GM23248 (cell line): ENCODE measurements at places on chromosomes 13 and 19. TPM values are rescaled to one million over a fixed set of nuclear protein-coding genes. Genes with fewer than 3 reads are reported as not detected.
A peak's percentile ranks its signal among the peaks of the same experiment; 100 is the strongest.

RCBTB2 gene
- 8.0 and 20.4 TPM in 2 replicates for total RNA-seq

SBK2 gene
- total RNA-seq: not detected in 2 replicates

ERICH4 gene
- total RNA-seq: not detected in 2 replicates

DHDH gene
- total RNA-seq: not detected in 2 replicates

- no peaks in the 10 kb centered on the region for H3K36me3 ChIP-seq
- no peak overlapping the region for H3K27ac ChIP-seq
- H3K27me3 ChIP-seq: no peaks in the 10 kb centered on the region
- H3K4me3 ChIP-seq: no peak overlapping the region
- DNase-seq: no peak
These were observed 288.9 kb downstream of the KCNRG start for GRCh38 chr13:50303963-50304721.

- no peak overlapping the region for H3K27ac ChIP-seq
- H3K27me3 ChIP-seq: no peaks in the 10 kb centered on the region
- DNase-seq: no peak
- no peak overlapping the region for H3K4me3 ChIP-seq
These were observed 40.4 kb upstream of the GRTP1 start for GRCh38 chr13:113404366-113404722.

- no peak overlapping the region for H3K4me3 ChIP-seq
- no peak for DNase-seq
- no peaks in the 10 kb centered on the region for H3K36me3 ChIP-seq
- H3K4me1 ChIP-seq: no peaks in the 10 kb centered on the region
- H3K27ac ChIP-seq: no peak overlapping the region
These were observed 1.5 kb downstream of the GRK1 start for GRCh38 chr13:113668491-113668971.

DNA sequence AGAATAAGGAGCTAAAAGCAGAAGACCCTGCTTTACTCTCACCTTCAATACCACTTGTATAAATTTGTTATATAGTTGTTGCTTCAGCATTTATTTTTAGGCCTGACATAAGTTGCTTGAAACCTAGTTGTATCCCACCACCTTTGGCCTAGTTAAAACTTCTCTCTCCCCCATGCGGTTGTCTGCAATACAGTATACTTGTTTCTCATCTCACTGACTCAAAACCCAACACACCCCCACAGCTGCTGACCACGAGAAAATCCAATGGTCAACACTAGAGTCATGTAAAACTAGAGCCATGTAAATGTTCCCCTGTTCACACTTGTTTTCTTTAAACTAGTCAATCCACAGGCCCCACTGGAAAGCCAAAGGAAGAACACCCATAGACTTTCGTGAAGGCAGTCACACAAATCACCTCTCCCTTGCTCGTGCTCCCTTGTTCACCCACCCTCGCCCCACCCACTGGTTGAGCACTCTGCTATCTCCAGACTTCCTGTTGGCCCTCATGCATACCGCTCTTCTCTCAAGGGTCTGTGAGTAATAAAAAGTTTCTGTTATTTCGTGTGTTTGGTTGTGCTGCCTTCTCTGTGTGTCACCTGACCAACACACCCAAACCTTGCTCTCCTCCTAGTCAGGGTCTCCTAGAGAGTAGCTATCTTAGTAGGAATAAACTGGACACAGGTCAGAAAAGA lies 12.9 kb upstream of the CCDC169 start:
- peaks cover 11% of the 10 kb centered on the region for H3K4me1 ChIP-seq
- H3K27me3 ChIP-seq: no peaks in the 10 kb centered on the region
- no peak for DNase-seq
- H3K36me3 ChIP-seq: peaks cover 40% of the 10 kb centered on the region

- H3K4me1 ChIP-seq: no peaks in the 10 kb centered on the region
- no peak overlapping the region for H3K27ac ChIP-seq
- no peaks in the 10 kb centered on the region for H3K27me3 ChIP-seq
- H3K36me3 ChIP-seq: no peaks in the 10 kb centered on the region
- no peak overlapping the region for H3K4me3 ChIP-seq
These were observed 69.1 kb downstream of the MTUS2 start for GRCh38 chr13:28889086-28889732.

DNA sequence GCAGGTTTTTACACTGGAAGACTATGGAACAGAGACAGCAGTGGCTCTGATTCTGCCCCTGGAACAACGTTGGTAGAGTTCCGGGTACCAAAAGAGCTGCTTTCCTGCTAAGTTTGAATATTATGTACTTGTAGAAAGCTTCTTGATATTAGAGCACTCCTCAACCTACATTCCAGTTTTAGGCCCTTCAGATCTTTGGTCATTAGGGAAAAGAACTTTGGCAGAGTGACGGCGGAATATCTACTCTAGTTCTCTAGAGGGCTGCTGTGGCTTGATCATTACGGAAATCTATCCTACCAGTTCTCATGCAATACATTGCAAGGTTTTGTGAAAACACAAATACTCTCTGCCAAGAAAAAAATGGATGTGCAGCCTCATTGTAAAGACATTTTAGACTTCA lies 415.7 kb downstream of the DIAPH3 start:
- H3K4me1 ChIP-seq: peaks cover 41% of the 10 kb centered on the region
- H3K4me3 ChIP-seq: no peak overlapping the region
- no peaks in the 10 kb centered on the region for H3K27me3 ChIP-seq
- no peak overlapping the region for H3K27ac ChIP-seq
- DNase-seq: no peak

GRCh38 chr13:32932376-32932775 lies 83.8 kb upstream of the KL start:
- H3K4me3 ChIP-seq: no peak overlapping the region
- no peaks in the 10 kb centered on the region for H3K4me1 ChIP-seq
- no peaks in the 10 kb centered on the region for H3K27me3 ChIP-seq
- H3K27ac ChIP-seq: no peak overlapping the region

GRCh38 chr13:40313269-40314200 lies 352.9 kb downstream of the FOXO1 start:
- H3K36me3 ChIP-seq: no peaks in the 10 kb centered on the region
- H3K27ac ChIP-seq: no peak overlapping the region
- H3K4me3 ChIP-seq: no peak overlapping the region
- H3K4me1 ChIP-seq: no peaks in the 10 kb centered on the region
- peak; percentile 17 for DNase-seq

- H3K27me3 ChIP-seq: no peaks in the 10 kb centered on the region
- peaks cover 12% of the 10 kb centered on the region; the same call in 1 of the 2 replicates for H3K36me3 ChIP-seq
- H3K4me1 ChIP-seq: peaks cover 23% of the 10 kb centered on the region
These were observed 4.6 kb downstream of the RBM26 start for GRCh38 chr13:79401259-79402070.

DNA sequence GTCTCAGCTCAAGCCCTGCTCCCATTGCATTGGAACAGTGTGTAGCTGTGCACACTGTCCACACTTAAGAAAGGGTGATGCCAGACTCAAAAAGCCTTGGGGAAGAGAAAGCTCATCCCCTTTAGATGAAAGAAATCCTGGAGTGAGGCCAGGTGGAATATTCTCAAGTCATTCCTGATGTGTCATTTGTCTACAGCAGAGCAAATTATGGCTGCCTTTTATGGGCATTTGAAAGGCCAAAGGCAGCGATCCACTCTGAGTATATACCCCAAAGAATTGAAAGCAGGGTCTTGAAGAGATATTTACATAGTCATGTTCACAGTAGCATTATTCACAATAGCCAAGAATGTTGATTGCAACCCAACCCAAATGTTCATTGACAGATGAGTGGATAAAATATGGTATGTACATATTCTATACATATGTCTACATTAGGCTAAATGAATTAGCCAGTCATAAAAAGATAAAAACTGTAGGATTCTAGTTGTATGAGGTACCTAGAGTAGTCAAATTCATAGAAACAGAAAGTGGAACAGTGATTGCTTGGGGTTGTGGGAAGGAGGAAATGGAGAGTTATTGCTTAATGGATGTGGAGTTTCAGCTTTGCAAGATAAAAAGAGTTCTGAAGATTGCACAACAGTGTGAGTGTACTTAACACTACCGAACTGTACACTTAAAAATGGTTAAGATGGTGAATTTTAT lies 214.9 kb downstream of the KCNRG start:
- H3K27me3 ChIP-seq: no peaks in the 10 kb centered on the region
- no peaks in the 10 kb centered on the region for H3K36me3 ChIP-seq
- H3K4me1 ChIP-seq: peaks cover 9% of the 10 kb centered on the region; the same call in 1 of the 2 replicates
- H3K27ac ChIP-seq: no peak overlapping the region
- H3K4me3 ChIP-seq: no peak overlapping the region
- DNase-seq: peak; percentile 54

- peak; percentile 93 for DNase-seq
- H3K36me3 ChIP-seq: no peaks in the 10 kb centered on the region; the same call in 1 of the 2 replicates
- H3K27ac ChIP-seq: peak overlapping the region; percentile 49
These were observed 23.6 kb upstream of the ZNF724 start for GRCh38 chr19:23273590-23274412.

DNA sequence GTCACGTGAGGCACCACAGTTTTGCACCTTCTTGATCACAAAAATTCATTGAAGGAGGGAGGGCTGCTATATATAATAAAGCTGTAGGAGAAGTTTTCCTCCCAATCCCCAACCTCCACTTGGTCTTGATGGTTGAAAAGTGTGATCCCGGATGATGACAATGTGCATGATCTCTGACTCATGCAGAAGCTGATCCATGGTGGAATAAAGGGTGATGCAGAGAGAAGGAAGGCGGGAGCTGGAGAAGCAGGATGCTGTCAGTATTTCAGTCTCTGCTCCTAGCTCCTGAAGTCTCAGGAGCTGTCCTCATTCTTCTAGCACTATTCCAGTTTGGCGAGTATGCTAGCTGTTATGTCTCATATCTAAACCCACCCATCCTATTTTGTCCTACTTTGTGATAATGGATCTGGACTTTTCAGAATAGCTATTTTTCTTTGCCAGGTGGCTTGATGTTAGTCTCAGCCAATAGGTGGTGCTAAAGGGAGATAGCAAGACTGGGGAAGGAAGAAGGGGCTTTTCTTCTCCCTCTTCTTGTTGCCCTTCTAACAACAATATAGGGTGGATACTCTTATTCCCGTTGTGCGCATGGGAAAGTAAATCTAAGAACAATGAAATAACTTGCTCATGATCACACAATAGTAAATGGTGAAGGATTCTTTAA lies 65.6 kb upstream of the HTR2A start:
- no peaks in the 10 kb centered on the region for H3K36me3 ChIP-seq
- 0 out of 2 replicates have a peak overlapping the region, but pooled peaks have one; percentile 1 for H3K4me3 ChIP-seq
- H3K27ac ChIP-seq: no peak overlapping the region
- H3K27me3 ChIP-seq: no peaks in the 10 kb centered on the region
- DNase-seq: peak; percentile 80

DNA sequence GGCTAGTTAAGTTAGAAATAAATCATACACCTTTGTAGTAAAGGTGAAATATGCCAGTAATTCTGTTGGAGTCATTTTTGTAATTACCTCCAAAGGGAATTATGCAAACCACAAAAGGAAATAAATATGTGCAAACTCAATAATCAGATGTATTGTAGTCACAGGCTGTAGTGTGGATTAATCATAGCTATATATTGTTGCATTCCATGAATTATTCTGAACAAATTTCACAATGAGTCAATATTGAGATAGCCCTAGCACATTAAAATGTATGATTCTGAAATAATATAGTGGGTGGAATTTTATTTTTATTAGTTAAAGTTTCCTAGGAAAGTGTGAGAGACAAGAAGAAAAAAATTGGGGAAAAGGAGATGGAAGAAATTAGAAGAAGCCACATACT lies 790.5 kb upstream of the PCDH20 start:
- no peak overlapping the region for H3K27ac ChIP-seq
- H3K4me1 ChIP-seq: no peaks in the 10 kb centered on the region
- no peak for DNase-seq
- H3K27me3 ChIP-seq: no peaks in the 10 kb centered on the region
- no peaks in the 10 kb centered on the region for H3K36me3 ChIP-seq
- H3K4me3 ChIP-seq: no peak overlapping the region

- H3K36me3 ChIP-seq: no peaks in the 10 kb centered on the region
- no peak overlapping the region for H3K27ac ChIP-seq
- H3K4me1 ChIP-seq: peaks cover 13% of the 10 kb centered on the region
- no peak for DNase-seq
These were observed 10.3 kb downstream of the GNA15 start for GRCh38 chr19:3145909-3146676.

DNA sequence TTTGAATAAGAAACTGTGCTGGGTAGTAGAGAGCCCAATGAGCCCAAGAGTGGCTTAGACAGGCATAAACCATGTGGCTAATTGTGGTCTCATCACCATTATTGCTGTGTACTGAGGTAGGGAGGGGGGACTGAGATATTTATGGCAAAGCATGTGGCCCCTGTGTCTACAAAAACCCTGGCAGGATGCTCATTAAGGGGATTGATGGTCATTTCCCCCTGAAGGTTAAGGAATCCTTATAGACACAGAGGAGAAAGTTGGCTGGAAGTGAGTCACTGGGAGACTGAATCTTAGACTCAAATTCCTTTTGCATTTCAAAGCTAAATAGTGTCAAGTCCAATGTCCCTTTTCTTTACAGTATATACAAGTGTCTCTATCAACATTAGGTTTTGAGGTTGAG lies 9.8 kb upstream of the DACT3 start:
- DNase-seq: peak; percentile 60
- H3K27ac ChIP-seq: no peak overlapping the region
- no peak overlapping the region for H3K4me3 ChIP-seq

- no peak for DNase-seq
- no peak overlapping the region for H3K4me3 ChIP-seq
- H3K27me3 ChIP-seq: no peaks in the 10 kb centered on the region
These were observed 24.1 kb upstream of the NFIC start for GRCh38 chr19:3342246-3342645.

DNA sequence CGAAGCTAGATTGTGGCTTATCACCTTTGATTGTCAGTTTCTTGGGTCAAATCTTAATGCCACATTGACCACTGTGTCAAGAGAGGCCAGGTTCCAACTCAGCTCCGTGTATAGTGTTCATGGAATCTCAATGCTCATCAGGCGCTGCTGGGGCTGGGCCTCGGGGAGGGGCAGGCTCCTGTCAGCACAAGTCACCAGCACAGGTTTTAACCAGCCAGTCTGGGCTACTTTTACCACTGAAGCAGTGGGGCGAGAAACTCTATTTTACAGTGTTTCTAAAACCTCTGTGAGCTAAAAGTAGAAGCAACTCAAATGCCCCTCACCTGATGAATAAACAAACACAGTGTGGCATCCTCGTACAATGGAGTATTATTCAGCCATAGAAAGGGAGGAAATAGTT lies 118.7 kb upstream of the GJB6 start:
- H3K27ac ChIP-seq: no peak overlapping the region
- H3K27me3 ChIP-seq: no peaks in the 10 kb centered on the region
- no peak overlapping the region for H3K4me3 ChIP-seq
- DNase-seq: no peak

DNA sequence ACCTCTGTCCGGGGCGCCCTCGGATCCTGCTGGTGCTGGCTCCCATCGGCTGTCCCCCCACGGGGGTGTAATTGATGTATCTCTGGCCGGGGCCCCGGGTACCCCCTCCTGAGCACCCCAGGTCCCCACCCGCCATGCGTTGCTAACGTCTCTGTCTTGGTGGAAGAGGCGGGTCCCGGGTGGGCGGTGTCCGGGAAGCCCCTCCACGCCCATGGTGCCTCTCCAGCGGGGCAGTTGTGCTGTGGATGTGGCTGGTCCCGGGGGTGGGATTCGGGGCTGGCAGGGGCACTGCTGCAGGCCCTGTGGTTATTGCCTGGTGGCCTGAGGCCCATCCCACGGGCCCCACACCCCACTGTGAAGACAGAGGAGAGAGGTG lies 4.9 kb downstream of the DIRAS1 start:
- no peaks in the 10 kb centered on the region for H3K27me3 ChIP-seq
- no peak overlapping the region for H3K4me3 ChIP-seq
- no peak for DNase-seq
- H3K36me3 ChIP-seq: no peaks in the 10 kb centered on the region
- no peak overlapping the region for H3K27ac ChIP-seq
